ENCODE measurements at places on chromosomes 12 and 14. TPM values are rescaled to one million over a fixed set of nuclear protein-coding genes. Genes with fewer than 3 reads are reported as not detected.

- no peak for DNase-seq
Observed at GRCh38 chr12:124501827-124502226, 65.6 kb downstream of the NCOR2 start.

GRCh38 chr12:7994731-7995205 is 37.7 kb upstream of the FOXJ2 start:
- DNase-seq: no peak

DNA sequence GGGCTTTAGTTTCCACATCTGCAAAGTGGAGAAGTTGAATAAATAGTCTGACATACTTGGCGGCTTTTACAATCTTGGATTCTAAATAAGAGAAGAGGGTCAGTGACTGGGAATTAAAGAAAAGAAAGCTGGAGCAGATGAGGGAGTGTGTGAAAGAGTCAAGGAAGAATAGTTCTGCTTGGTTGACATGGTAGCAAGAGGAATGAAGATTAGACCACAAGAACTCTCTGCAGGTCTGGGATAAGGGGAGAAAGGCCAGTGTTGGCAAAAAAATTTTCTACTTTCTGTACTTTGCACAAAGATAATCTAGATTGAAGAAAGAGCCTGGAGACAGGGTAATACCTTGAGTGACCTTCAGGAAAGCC is 5.9 kb downstream of the ITGB7 start:
- no peak for DNase-seq

- no peak for DNase-seq
Observed at GRCh38 chr12:78060186-78060585, 229.5 kb downstream of the NAV3 start.

- no peak for DNase-seq
Observed at GRCh38 chr12:24541193-24541871, 407.6 kb downstream of the BCAT1 start.

GRCh38 chr14:67276131-67276530 is 34.9 kb downstream of the PALS1 start:
- DNase-seq: no peak

DNA sequence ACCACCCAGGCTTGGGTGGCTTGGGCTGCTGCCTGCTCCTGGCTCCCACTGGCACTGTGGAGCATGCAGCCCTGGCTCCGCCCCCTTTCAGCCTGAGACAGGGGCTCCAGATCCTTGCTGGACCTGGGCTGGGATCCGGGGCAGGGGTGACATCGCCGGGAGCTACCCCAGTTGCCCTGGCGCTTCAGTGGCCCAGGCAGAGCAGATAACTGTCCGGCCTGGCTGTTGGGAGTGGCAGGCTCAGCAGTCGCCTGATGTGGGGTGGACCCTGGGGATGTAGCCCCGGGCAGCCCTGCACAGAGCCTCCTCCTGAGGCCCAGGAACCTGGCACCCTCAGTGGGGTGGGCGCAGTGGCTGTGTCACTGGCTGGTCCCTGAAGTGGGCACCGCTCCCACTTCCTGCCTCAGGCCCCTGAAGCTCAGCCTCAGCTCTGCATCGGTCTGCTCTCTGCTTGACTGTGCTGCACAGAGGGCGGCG is 57.9 kb downstream of the FUT8 start:
- DNase-seq: no peak

DNA sequence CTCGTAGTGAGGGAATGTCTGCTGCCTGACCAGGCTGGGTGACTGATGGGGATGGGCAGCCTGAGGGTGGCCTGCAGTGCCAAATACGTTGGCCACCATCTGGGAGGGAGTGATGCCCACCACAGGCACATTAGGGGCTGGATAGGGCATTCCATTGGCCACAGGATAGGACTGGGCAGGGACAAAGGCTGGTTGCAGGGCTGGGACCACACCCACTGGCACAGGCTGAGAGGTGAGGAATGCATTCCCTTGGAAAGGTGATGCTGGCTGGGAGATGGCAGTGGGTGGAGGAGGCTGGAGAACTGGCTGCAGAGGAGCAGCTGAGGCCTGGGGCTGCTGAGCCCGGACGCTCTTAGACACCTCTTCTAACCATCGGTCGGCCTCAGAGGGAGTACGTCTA is 39.5 kb downstream of the PAPLN start:
- DNase-seq: no peak

GRCh38 chr12:75666939-75667334 is 155.5 kb upstream of the KRR1 start:
- DNase-seq: no peak

DNA sequence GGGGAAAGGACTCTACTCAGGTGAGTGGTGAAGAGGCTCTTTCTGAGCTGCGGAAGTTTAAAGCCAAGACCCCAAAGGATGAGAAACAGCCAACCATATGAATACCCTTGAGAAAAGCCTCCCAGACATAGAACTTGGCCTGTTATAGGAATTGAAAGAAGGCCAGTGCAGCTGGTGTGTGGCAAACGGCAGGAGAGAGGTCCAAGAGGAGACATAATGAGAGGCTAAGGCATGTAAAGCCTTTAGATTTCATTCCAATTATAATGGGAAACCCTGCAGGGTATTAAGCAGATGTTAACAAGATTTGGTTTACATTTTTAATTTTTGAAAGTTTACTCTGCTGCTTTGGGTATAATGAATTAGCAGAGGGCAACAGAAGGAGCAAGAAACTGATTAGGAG is 552.1 kb upstream of the FBXO33 start:
- DNase-seq: no peak

DNA sequence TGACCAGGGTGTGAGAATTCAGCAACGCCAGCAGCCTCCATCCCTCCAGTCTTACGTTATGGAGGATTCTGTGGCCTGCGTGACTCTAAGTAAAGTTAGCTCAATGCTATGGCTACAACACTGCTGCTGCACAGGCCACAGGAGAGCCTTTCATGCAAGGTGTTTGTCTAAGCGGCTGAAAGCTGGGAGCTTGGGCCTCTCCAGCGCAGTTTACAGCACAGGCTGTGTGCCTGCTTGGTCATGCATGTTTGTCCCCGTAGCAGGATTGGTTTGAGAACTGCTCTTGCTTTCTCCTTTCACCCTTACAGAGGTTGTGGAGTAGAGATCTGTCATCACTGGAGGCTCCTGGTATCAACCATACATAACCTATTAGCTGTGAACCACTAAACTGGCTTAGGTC is 113.1 kb upstream of the TMCC3 start:
- DNase-seq: no peak

GRCh38 chr14:92037989-92038388 is 1.9 kb downstream of the TRIP11 start:
- DNase-seq: no peak

- no peak for DNase-seq
Observed at GRCh38 chr14:105067969-105068301, 2.7 kb upstream of the GPR132 start.

- no peak for DNase-seq
Observed at GRCh38 chr12:131824450-131824849, 3.7 kb upstream of the MMP17 start.

DNA sequence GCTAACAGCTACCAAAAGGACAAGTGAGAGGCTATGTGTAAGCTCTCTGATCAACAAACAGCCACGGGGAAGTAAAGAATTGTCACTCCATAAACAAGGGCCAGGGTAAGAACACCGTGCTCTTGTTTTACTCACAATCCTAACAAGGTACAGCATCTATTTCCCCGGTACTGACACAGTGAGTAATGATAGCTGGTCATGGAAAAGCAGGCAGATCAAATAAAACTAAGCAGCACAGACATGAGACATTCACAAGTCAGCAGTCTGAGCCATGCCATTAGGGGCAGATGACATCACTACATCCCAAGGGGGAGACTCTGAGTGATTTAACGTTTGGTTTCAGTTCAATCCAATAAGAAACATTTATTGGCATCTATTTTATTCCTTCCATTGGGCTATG is 54.4 kb downstream of the ARL6IP4 start:
- DNase-seq: no peak

GRCh38 chr14:73461478-73462047 is 3.2 kb upstream of the NUMB start:
- DNase-seq: no peak

DNA sequence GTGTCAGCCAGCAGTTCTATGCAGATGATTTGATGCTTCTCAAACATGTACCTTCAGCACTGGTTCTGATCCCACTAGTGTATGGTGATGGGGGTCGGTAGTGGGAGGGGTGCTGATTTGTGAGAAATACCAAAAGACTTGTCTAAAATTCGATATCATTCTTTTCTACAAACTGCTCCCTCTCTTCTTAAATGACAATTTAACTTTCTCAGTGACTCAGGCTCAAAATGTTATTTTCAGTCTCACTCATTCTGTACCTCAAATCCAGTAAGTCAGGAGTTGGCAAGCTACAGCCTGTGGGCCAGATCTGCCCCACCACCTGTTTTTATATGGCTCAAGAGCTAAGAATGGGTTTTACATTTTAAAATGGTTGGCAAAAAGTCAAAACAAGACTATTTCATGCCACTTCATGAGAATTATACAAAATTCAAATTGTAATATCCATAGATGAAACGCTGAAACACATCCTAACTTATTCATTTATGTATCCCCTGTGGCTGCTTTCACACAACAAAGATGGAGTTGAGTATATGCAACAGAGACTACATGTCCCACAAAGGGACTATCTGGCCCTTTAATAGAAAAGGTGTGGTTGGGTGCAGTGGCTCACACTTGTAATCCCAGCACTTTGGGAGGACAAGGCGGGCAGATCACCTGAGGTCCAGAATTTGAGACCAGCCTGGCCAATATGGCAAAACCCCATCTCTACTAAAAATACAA is 6.6 kb upstream of the NOP2 start:
- no peak for DNase-seq

- no peak for DNase-seq
Observed at GRCh38 chr12:76998908-76999556, 66.3 kb downstream of the E2F7 start.

DNA sequence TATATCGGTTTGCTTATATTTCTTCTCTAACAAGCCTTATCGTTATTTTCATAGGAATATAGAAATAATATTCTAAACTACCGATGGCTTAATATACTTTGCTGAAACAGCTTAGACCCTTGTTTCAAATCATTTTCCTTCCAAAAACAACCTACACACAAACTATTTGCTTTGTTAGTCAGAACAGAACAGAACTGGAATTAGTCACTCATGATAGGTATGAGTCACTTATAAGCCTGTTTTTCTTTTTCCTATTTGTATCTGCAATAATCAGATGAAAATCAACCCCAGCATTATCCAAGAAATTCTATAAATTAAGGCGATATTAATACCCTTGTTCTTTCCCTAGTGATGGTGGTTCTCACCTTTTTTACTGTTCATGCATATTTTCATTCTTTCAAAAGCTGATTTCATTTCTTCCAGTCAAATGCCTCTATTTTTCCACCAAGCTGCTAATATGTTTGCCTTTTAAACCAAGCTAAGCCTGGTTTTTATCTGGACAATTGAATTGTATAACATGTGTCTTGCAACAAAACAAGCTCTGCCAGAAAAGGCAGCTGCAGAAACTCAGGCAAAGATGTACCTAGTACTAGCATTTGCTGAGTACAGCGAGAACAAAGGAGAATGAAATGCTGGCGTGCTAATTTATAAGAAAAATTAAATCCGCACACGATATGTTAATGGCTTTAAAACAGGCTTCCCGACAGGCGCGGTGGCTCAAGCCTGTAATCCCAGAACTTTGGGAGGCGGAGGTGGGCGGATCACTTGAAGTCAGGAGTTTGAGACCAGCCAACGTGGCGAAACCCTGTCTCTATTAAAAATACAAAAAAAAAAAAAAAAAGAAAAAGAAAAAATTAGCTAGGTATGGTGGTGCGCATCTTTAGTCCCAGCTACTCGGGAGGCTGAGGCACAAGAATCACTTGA is 1418.2 kb downstream of the AACS start:
- DNase-seq: no peak

DNA sequence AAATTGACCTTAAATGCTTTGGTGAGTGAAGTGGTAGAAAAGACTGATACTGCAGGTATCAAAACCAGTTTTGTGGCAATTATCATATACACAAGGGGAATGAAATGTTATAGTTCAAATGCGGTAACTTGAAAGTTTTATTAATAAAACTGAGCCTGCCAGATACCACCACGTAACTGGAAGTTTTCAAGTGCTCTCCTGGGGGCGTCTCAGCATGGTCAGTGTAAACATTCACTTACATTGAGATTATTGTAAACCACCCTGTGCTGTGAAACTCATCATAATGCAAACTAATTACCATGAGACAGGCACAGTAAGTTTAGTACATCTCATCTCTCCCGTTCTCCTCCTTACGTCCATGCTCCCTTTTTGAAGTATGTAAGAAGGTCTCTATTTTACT is 280.7 kb upstream of the FAR2 start:
- DNase-seq: no peak

GRCh38 chr12:48266826-48267225 is 63.7 kb upstream of the OR10AD1 start:
- no peak for DNase-seq

DNA sequence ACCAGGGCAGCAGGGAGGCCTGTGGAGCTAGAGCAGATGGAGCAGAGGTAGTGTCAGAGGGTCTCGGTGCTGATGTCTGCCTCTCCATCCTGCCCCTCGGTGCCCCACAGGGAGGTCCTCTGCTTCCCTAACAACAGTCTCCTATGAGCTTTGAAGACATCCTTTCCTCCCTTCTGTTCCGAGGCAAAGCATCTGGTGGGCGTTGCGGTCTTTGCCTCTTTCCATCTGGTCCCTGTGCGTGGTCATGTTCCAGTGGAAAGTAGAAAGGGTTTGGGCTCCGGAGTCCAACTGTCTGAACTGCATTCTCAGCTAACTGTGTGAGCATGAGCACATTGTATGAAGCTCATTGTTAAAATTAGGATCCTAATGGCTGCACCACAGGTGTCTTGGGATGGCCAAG is 370.6 kb downstream of the AACS start:
- DNase-seq: no peak

Gene MYH7
- 641 TPM for polyA plus RNA-seq

Gene BHLHE41
- 5.8 TPM for polyA plus RNA-seq

Gene PRPH
- 0.35 TPM for polyA plus RNA-seq

Gene FGF23
- polyA plus RNA-seq: 0.01 TPM

Gene MIP
- polyA plus RNA-seq: not detected

Gene KRT71
- not detected for polyA plus RNA-seq

Gene CLEC1B
- not detected for polyA plus RNA-seq

Gene ADSS1
- polyA plus RNA-seq: 220 TPM

Gene DRAM1
- 4.3 TPM for polyA plus RNA-seq

Gene KLHL33
- polyA plus RNA-seq: 0.13 TPM

Gene CEBPE
- 0.07 TPM for polyA plus RNA-seq

Gene RTL1
- not detected for polyA plus RNA-seq

Gene TMEM233
- 0.36 TPM for polyA plus RNA-seq

Gene GPR84
- polyA plus RNA-seq: not detected
